ENCODE measurements at places on chromosomes 13 and 19.

- DNase-seq: no peak
Observed at GRCh38 chr19:50328224-50328872, 829 bp downstream of the KCNC3 start.

- no peak for DNase-seq
Observed at GRCh38 chr19:3344608-3345598, 21.5 kb upstream of the NFIC start.

DNA sequence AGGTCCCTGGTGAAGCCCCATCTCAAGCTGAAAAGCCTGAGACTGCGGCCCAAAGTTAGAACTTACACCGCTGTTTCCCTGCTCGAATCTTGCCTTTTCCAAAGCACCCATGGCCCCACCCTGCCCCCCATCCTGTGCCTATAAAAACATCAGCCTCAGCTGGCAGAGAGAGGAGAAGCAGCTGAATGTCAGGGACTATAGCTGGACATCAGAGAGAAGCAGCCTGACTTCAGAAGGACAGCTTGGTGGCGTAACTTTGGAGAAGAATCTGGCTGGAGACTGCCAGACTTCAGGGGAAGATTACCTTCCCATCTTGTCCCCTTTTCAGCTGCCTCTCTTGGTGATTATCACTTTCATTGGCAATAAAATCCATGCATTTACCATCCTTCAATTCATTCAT, 9.3 kb upstream of the RCBTB2 start:
- DNase-seq: no peak

- DNase-seq: no peak
Observed at GRCh38 chr13:41823476-41823875, 137.4 kb downstream of the VWA8 start.

DNA sequence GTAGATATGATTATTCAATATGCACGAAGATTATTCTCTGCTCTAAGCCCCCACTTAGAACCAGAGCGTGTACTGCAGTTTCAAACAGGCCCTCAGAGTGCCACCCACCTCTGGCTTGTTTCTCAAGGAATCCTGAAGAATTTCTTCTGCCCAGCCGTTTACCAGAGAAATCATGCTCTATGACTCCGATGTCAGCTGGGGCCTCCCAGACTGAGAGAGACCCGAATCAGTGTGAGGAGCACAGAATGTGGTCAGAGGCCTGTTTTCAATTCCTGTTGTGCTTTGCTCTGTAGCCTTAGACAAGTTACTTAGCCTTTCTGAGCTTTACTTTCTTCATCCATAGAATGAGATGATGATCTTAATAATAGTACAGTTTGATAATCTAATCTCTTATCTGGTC, 5.5 kb downstream of the PNMA8C start:
- no peak for DNase-seq
